ENCODE measurements at places on chromosomes 4 and X.

GRCh38 chr4:108820492-108821350 lies 57.9 kb upstream of the ETNPPL start:
- DNase-seq = no peak

DNA sequence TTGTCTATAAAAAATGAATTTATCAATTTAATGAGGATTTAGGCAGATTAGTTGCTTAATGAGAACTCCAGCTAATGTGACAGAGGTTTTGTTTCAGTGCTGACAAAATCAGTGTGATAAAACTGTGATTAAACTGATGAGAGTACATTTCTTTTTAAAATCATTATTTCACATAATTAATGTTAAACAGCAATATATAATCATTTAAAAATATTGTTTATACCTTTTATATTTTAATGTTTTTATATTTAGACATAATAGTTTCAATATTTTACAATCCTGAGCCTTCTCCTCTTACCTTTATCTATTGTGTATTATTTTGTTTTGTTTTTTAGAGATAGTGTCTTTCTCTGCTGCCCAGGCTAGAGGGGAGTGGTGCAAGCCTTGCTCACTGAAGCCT lies 47.1 kb upstream of the MAB21L2 start:
- no peak for DNase-seq

GRCh38 chr4:76380561-76380960 lies 40.4 kb downstream of the CCDC158 start:
- no peak for DNase-seq

DNA sequence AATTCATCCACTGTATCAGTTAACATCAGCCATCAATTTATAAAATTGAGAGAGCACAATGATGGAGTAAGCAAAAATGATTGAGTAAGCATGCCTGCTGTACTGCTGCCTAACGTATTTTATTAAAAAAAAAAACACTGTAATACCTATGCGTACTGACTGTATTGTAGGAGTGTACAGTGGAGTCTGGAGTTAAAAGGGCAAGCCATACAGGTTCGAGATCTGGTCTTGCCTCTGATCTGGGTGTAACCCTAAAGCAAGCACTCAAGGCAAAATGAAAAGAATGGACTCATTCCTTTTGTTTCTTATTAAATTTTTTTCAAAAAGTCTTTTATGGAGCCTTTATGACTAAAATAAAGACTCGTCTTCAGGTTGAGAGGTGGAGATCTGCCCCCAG lies 894.2 kb upstream of the INTU start:
- no peak for DNase-seq

DNA sequence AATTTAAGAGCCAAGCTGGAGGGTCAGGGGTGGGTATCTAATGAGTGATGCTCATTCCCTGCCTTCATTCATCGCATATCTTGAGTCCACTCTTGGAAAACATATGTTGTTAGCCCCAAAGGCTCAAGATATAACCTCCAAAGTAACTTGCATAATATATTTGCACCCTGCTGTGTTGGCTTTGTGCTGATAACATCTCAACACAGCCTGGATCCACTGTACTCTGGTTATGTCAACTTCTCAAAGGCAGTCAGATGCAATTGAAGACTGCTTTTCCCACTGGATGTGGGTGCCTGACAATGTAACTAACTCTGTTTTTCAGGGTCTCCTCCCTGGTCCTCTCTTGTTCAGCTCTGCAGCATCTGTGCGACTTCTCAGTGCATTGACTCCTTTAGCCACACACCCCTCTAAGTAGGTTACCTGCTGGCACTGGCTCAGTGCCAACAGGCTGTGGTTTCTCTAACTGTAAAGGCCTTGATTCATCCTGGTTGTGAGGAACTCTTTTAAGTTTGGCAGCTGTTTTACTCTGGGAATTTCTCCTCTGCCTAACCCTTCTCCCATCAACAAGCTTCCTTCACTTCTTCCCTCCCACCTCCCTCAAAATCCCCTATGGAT lies 28.1 kb downstream of the SLC16A2 start:
- DNase-seq = no peak

DNA sequence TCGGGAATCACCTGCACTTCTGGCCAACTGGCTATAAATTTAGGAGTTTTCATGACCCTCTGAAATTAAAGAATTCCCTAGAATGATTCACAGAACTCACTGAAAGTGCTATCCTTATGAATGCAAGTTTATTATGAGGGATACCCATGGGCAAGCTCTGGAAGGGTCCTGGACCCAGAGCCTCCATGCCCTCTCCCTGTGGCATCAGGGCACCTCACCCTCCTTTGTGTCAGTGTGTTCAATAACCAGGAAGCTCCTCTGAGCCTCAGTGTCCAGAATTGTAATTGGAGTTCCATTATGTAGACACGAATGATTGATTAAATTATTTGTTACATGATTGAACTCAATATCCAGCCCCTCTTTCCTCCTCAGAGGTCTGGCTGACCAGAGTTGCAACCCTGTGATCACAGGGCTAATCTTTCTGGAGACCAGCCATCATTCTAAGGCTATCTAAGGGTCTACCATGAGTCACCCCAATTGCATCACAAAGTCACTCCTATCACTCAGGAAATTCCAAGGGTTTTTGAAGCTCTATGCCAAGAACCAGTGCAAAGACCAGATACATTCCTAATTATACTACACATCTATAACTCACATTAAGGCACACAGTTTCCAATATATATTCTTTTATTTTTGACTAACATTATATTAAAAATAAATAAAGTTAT lies 8.9 kb downstream of the ANXA3 start:
- DNase-seq = peak; percentile 81
